ENCODE measurements at places on chromosomes 3 and 15.
A peak's percentile ranks its signal among the peaks of the same experiment; 100 is the strongest.

GRCh38 chr15:66830358-66830757 is 128.3 kb downstream of the SMAD6 start:
- DNase-seq = no peak

DNA sequence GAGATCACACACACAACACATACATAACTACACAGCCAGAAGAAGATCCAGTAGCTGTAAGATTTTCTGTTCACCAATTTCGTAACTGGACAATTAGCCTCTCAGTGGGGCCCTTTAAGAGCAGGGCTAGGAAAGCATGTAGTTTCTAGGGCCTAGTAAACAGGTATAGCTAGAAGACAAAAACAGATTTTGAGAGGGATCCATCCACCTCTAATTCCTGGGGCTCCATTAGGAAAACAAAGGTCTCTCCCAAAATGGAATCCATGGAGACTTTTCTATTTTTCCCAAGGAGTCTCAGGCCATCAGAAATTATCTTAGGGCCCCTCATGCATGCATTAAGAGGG is 10.5 kb downstream of the KIF15 start:
- no peak for DNase-seq

DNA sequence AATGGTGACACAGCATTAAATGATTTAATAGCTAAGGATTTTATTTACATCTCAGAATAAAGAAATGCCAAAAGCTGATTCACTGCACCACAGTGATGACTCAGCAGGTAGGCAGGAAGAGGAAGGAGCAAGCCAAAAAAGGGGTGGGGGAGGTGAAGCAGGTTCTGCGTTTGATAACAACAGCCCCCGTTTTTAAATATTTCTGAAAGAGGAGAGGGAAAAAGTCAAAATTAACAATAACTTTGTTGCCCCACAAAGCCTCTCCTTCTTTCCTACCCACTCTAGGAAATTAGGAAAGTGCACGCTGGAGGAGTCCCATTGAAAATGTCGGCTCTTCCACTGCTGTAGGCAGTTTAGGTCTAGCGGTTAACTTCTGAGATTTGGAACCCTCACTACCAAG is 9.9 kb upstream of the CCDC54 start:
- DNase-seq = no peak

DNA sequence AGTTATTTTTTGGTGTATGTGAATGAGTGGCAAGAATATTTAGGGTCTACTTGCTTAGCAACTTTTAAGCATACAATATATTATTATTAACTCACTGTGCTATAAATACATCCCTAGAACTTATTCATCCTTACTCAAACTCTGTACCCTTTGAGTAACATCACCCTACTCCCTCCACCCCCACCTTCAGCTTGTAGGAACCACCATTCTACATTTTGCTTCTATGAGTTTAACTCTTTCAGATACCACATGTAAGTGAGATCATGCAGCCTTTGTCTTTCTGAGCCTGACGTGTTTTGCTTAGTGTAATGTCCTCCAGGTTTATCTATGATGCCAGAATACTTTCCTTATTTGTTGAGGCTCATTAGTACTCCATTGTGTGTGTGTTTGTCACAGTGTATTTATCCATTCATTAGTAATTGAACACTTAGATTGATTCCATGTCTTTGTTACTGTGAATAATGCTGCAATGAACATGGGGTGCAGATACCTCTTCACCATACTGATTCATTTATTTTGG is 526.9 kb downstream of the PYDC2 start:
- no peak for DNase-seq

DNA sequence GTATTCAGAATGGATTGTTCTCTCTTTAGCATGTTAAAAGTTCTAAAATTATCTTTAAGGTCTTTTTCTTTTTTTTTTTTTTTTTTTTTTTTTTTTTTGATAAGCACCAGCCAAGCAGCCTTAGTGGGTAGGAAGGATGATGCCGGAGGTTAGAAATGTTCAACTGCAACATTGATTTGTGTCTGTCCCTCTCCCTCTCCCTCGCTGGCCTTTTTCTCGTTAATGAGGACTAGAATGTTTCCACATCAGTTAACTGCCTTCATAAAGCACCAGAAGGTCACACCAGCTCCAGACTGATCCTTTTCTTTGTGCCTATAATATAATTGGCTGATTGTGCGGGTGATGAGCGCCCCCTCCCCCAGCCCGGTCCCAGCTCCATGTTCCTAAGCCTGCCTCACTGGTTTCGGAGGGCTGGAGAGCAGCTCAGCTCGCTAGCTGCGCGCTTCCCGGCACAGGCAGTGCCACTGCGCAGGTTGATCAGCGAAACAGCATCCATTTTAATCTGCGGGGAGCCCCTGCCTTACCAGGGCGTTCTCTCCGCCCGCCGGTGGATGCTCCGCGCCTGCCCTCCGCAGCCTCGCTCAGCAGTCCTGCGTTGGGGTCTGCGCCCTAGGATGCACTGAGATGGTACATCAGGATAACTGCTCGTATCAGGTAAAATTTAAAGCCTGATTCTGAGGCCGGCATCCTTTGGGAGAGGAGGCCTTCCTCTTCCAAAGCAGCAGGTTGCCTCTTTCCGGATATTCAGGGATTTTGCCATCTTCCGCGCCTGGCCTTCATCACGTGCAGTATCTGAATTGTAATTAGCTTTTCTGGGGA is 148.9 kb upstream of the IL12A start:
- DNase-seq = peak; percentile 90

- DNase-seq = no peak
These were observed 29.7 kb downstream of the MINDY4B start for GRCh38 chr3:150875548-150875947.

DNA sequence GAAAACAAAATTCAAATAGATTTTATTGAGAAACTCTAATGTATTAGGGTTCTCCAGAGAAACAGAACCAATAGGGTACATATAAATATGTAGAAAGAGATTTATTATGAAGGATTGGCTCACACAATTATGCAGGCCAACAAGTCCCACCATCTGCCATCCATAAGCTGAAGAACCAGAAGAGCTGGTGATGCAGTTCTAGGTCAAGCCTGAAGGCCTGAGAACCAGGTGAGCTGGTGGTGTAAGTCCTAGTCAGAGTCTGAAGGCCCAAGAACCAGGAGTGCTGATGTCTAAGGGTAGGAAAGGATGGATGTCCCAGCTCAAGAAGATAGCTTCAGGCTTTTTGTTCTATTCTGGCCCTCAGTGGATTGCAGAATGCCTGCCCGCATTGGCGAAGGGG is 2.6 kb upstream of the NFKBIZ start:
- no peak for DNase-seq

GRCh38 chr3:185656321-185656840 is 70.3 kb downstream of the SENP2 start:
- no peak for DNase-seq

- no peak for DNase-seq
These were observed 266.0 kb downstream of the VPS13C start for GRCh38 chr15:61794276-61794675.

GRCh38 chr3:197501879-197502620 is 53.7 kb downstream of the BDH1 start:
- peak; percentile 74 for DNase-seq

DNA sequence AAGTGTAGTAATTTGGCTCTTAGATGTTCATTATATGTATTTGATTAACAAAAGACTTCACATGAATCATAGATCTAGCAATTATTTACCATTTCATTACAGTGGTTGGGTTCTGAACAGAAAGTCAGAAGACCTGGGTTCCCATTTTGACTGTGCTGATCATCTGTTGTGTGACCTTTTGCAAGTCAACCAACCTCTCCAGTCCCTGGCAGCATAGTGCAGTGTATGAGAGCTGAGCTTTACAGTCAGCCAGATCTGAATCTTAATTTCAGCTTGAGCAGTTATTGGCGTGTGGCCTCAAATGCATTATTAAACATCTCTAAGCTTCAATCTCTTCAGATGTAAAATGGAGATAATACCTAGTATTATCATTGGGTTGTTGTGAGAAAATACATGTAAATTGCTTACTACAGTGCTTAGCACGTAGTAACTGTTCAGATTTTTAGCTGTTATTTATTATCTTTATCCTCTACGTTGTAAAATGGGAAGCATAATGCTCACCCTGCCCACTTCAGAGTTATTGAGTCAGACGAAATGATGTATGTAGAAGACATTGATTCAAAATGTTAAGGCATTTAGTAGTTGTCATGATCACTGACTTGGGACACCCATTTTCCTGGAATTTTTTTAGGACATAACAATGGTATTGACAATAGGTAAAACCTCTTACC is 104.0 kb downstream of the KLHL25 start:
- no peak for DNase-seq

DNA sequence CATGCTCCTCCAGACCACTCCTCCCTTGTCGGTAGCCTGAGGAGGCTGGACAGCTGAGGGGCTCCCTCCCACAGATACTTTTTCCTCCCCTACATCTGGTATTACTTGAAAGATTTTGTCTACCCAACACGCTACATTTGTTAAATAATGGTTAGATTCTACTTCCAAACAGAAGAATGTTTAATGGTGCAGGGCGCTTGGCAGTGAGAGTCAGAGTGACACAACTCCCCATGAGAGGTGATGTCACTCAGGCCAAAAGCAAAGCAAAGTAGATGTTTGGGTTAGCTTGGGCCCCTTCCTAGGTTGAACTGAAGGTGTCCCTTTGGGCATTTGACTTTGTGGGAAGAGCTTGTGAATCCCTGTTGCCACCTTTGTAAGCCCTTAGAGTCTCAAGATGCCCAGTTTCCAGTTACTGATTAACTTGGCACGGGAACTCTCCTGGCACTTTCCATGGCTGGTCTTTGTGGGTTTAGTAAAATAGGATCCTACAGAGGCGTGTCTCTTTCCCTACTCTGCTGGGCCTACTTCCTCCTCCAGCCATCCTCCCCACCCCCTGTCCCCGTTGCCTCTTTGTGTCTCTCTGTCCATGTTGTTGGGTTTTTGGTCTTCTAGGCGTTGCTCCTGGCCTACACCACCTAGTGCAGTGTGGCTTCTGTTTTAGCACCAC is 5.6 kb downstream of the LIMD1 start:
- DNase-seq = no peak

DNA sequence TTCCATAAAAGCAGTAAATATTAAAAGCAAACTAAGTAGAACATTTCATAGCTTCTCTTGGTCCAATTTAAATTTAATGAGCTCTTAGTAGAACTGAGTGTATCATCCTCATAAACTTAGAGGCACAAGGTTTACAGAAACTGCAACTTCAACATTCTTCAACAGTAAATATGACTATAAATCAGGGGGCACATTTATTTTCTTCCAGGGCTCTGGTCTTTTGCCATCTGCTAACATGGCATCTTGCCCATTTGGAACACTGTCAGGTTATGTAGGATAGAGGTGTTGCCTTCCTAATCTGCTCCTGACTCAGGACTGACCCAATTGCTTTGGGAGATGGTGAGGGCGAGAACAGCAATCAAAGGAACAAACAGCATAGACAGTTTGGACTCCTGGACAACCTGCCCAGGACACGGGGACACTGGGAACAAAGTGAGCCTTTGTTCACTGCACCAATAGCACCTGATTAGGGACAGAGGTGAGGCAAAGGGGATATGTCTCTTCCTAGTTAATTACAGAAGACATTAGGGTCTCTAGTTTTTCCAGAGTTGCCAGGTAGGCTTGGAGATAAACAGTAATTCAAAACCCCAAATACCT is 610.2 kb upstream of the ROBO2 start:
- DNase-seq = no peak

DNA sequence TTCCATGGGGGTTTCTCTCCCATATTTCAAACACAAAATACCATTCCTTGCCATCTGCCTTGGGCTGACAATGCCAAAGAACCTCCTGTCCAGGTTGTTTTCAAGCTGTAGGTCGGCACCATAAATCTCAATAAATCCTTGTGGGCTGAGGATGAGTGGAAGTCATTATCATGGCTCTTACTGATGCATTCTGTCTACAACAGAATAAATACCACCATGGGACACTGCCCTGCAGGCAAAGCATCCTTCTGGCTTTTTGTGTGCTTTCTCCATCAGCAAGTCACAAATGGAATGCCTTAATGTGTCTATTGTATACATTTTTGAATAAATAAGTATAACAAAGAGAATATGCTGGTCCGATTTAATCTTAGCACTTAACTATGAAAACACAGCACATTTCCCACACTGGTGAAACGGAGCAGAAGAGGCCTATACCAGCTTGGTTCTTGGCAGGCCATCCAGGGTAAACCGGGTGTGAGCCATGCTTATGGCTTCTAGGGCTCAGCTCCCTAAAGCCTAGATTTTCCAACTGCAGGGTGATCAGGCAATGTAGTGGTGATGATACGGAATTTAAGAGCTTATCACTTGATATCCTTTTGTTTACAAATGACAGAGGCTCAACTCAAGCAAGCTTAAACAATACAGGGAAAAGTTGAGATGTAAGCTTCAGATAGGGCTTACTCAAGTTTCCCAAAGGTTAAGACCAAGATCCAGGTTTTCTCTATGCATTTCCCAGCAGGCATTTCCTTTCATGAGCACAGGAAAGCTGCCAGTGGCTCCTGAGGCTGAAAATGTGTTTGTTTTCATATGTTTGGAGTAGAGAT is 133.2 kb upstream of the LRTM1 start:
- no peak for DNase-seq

DNA sequence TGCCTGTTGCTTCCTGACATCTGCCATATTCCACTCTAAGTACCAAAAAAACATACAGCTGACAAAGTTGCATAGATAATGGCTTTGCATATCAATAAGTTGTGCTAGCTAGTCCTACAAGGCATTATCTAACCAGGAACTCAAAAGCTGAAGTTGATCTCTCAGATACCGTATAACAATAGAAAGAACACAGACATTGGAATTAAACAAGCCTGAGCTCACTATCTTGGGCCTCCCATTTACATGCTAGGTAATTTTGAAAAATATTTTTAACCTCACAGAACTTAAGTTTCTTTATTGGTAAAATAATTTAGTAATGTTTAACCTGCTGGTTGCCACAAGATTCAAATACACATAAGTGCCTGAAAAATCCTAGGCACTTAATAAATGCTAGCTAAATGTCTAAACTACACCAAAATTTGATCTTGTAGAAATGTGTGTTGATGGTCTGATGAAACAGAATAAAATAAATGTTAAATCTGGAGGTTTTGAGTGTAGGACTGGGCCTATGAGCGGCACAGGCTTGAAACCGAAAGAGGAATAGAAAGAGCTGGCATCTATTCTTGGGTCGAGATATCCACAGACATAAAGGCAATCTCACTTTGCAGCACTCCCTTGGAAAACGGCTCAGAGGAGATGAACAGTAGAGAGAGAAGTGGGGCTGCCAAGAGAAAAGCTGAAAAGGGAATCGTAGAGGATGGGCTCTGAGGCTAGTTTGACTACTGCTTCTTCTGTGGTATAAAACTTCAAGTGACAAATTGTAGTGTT is 29.9 kb upstream of the TTC14 start:
- no peak for DNase-seq

All from ecto neural progenitor cell (in vitro differentiated cells).